ENCODE measurements at places on chromosomes 16 and 17.
A peak's percentile ranks its signal among the peaks of the same experiment; 100 is the strongest.

DNA sequence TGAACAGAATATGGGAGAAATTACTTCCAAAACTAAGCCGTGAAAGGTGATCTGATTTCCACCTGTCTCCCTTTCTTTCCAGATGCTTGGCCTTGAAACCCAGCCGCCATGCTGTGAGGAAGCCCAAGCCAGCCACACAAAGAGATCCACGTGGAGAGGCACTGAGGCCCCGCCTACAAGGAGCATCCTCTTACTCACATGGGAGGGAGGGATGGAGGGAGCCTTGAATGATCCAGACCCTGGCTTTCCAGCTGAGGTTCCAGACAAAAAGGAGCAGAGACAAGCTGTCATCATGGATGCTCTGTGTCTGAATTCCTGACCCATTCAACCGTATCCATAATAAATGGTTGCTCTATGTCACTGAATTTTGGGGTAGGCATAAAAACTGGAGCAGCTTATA lies 48.9 kb upstream of the HAPSTR1 start:
- no peak for DNase-seq

DNA sequence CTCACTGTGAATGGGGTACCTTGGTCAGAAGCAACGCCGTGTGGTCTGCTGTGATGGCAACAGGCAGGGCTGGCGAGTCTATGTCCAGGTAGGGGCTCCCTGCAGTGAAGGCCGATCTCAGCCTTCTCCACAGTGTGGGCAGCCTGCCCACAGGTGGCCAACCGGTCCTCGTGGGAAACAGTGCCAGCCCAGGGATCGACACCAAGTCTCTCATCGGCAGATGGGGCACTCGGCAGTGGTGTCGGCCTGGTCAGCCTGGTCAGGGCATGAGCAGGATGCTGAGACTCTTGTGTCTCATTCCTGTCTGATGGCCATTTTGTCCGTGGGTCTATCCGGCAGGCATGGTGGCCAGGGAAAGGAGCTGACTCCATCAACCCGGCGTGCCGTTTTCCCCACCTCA lies 92.2 kb downstream of the TNFRSF13B start:
- no peak for DNase-seq

- DNase-seq, result no peak
Measured at GRCh38 chr17:19579867-19580565, 46.4 kb downstream of the SLC47A1 start.

DNA sequence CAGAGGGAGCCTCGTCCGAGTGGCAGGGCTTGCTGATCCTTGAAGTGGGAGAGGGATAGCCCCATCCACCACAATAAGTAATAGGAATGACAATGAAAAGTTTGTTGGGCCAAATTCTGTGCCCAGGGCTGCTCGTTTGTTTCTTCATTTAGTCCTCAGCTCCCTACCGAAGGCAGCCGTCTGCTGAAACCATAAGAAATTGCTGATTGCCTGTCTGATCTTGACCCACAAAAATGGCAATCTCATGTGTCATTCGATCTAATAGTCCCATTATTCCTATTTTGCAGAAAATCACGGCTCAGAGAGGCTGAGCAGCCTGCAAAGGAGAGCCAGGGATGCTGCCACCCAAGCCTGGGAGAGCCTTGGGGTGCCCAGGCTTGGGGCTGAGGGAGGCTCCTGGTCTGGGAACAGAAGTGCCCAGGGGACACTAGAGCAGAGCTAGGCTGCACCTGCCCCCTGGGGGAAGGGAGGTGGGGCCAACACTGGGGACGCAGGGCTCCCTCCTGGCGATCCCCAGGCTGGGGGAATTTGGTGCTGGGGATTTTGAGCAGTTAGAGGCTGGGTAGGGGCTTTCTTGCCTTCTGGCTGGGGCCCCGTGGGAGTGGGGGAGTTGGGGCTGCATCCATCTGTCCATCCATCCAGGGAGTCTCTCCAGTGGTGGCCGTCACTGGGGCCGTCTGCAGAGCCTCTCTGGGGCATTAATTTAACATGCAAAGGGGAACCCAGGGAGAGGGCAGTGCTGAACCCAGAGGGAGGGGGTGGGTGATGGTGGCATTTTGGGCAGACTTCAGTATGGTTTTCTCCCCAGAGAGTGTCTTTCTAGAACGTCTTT lies 53.5 kb downstream of the SOCS1 start:
- no peak for DNase-seq

GRCh38 chr17:49610883-49611584 lies 35.4 kb downstream of the NXPH3 start:
- DNase-seq, result no peak

DNA sequence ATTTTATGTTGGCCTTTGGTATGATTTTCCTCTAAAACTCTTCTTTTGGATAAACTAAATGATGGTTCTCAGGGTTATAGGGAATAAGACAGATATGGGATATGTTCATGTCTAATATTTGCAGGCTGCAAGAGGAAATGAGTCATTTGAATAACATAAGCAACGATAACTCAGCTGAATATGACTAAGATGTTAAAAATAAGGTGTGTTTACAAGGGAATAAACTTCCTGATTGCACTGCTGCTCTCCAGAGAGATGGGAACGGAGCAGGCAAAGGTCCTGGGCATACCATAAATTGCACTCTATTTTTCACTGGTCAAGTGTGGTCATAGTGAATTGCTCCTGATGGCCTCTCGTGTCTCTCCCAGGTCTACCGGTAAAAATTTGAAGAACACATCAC lies 666.2 kb downstream of the TOX3 start:
- DNase-seq, result no peak

- DNase-seq, result peak; percentile 84
Measured at GRCh38 chr16:83689385-83689831, 118.4 kb upstream of the HSBP1 start.

GRCh38 chr17:40099619-40100418 lies 570 bp downstream of the NR1D1 start:
- DNase-seq, result no peak

DNA sequence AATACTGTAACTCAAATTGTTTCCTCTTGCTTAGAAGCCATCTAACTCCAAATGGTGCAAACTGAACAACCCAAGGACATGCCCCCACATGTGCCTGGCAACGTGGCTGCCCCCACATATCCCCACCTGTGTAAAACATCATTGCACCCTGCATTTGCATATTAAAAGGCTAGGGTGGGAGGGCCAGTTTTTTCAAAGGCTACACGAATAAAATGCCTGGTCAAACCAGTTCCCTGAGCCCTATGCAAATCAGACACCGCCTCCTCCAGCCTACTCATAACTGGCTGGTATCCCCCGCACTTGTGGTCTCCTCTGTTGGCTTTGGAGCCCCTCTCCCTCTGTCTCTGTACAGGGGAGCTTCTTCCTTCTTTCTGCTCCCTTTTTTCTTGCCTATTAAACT lies 26.7 kb downstream of the C16orf54 start:
- no peak for DNase-seq

DNA sequence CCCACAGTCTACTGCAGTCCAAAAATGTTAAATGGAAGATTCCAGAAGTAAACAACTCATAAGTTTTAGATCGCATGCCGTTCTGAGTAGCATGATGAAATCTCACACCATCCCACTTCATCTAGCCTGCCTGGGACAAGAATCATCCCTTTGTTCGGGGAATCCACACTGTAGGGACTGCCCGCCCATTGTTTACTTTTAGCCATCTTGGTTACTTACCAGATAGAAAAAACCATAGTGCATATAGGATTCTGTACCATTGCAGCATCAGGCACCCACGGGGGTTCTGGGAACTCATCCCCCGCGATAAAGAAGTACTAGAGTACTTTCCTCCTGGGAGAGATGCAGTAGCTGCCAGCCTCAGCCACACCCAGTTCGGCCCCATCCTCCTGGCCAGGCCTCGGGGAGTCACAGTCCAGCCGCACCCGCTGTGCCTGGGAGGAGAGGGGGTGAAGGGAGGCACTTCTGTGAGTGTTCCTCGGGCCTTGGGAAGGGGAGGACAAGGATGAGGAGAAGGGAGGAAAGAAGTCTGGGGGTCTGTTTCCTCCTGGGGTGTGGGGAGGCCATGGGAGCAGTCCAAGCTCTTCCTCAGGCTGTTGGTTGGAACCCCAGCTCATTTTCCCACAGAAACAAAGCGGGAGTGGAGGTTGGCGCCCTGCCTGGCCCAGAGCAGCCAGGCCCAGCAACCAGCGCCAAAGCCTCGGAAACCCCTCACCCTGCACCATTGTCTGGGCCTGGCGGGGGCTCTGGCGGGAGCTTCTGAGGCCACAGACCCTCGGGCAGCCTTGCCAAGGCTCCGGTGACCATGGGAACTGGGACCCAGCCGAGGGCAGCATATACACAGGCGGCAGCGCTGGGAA lies 8.9 kb downstream of the TRIM47 start:
- peak; percentile 22 for DNase-seq

DNA sequence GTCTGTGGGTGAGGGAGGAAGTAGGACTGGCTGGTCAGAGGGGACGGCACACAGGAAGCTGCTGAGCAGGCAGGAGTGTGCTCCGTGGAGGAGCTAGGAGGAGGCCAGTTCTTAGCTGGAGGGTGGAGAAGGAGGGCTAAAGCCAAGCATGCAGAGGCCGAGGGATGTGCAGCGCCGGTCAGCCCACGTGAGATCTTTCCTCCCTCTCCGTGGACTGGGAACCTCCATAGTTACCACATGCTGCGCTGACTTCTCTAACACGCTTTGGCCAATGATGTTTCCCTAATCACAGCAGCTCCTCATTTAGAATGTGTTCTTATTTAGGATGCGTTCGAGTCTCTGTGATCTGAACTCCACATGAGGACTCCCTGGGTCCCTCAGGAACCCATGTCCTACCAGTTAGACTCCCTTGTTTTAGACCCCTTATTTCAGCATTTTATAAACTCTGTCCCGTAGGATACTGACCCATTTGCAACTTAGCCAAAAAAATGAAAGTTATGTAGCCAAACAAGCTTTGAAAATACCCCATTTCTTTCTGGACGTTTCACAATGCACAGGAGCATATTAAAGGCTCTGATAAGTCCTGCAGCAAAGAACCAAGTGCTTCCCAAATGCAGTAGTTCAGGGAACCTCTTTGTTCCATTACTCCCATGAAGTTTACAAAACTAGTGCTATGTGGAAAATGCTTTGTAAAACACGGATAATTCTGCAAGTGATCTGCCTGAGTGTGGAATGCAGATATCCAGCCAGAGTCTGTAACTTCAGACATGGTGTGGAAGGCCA lies 51.4 kb downstream of the IRF8 start:
- DNase-seq, result no peak

GRCh38 chr17:40014375-40014980 lies 762 bp upstream of the CSF3 start:
- DNase-seq, result no peak

GRCh38 chr17:6366221-6366666 lies 68.7 kb downstream of the AIPL1 start:
- DNase-seq, result no peak

DNA sequence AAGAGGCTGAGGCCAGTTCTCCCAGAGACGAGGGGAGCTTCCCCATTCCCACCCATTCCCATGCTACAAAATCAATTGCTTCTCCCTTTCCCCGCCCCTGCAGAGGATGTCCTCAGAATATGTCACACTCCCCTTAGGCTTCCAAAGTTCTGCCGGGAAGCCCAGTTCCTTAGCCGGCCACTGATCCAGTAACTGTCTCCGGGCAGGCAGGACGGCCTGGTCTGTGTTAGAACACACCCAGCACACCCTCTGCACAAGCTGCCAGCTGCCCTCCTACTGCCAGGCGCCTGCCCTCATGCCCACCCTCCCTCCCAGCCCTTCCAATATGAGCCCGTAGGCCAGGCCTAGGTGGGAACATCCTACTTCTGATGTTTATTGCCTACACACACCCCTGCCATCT lies 31.1 kb downstream of the SGSM2 start:
- no peak for DNase-seq

DNA sequence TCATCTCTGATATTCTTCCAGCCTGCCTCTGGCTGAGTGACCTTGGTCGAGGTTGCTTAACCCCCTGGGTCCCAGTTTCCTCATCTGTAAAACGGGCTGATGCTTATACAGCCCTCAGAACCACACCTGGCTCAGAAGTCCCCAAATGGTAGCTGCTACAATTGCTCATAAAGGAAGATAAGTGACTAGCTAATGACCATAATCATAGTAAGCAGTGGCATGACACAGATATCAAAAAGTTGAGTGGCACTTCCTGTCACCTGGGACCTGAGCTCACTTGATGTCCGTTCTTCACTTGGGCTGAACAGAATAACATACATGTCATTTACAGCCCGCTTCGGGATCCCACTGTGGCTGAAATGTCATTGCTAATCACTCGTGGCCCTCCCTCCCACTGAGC lies 1.8 kb downstream of the MGRN1 start:
- DNase-seq, result no peak

GRCh38 chr16:13793841-13794409 lies 126.0 kb upstream of the ERCC4 start:
- DNase-seq, result no peak

GRCh38 chr16:56600398-56600999 lies 7.9 kb upstream of the MT2A start:
- no peak for DNase-seq

- DNase-seq, result no peak
Measured at GRCh38 chr17:27896701-27897100, 3.5 kb upstream of the LYRM9 start.

GRCh38 chr16:69861292-69862030 lies 89.7 kb upstream of the CLEC18A start:
- DNase-seq, result peak; percentile 61

DNA sequence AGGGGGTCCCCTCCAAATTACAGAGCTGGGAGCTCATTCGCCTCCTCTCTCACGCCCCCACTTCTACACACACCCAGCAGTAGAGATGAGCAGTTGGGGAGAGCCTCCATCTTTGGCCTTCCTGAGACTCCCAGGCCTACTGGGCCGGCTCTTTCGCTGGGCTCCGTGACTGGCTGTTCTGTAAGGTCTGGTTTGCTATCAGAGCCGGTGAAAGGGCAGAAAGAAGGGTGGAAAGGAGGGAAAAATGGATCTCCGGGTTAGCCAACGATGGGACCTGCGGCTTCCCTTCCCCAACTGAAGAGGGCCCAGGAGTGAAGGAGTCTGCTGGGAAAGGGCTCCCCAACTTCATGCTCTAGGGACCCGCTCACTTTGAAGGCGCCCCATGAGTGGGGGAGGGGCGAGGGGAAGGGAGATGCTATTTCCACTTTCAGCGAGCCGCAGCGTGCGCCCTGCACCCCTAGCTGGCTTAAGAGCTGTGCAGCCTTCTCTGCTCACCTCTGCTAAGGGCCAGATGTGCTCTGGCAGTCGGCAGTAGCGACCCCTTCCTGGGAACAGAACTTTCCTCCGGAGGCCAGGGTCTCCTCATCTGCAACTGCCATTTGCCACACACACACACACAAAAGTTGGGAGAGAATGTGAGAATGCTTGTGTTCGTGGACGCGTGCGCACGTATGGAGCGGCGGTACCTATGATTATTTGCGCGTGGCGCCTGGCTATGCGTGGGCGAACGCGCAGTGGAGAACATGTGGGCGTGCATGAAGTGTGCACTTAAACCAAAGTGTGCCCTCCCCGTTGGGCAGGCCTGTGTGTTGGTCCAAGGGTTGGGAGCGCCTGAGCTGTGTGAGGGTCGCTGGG lies 2.9 kb upstream of the FOXF1 start:
- no peak for DNase-seq

GRCh38 chr17:67602974-67603373 lies 114.8 kb upstream of the NOL11 start:
- no peak for DNase-seq

DNA sequence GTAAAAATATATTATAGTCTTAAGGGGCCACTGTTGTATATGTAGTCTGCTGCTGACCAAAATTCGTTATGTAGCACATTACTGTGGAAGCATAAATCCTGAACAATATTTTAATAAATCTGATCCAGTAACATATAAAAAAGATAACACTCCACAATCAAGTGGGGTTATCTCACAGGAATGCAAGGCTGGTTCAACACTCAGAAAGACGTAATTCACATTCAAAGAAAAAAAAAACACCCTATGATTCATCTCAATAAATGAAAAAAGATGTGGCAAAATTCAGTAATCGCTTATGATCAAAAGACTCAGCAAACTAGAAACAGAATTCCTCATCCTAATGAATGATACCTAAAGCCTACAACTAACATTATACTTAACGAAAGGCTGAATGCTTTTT lies 47.8 kb downstream of the CREBBP start:
- no peak for DNase-seq

All from skin of body (tissue), 3 donors.